Cortex of kidney (tissue), 1 donor: ENCODE measurements at places on chromosomes 7 and 10.

GRCh38 chr10:79491143-79491835 lies 21.0 kb upstream of the EIF5AL1 start:
- no peak for DNase-seq

DNA sequence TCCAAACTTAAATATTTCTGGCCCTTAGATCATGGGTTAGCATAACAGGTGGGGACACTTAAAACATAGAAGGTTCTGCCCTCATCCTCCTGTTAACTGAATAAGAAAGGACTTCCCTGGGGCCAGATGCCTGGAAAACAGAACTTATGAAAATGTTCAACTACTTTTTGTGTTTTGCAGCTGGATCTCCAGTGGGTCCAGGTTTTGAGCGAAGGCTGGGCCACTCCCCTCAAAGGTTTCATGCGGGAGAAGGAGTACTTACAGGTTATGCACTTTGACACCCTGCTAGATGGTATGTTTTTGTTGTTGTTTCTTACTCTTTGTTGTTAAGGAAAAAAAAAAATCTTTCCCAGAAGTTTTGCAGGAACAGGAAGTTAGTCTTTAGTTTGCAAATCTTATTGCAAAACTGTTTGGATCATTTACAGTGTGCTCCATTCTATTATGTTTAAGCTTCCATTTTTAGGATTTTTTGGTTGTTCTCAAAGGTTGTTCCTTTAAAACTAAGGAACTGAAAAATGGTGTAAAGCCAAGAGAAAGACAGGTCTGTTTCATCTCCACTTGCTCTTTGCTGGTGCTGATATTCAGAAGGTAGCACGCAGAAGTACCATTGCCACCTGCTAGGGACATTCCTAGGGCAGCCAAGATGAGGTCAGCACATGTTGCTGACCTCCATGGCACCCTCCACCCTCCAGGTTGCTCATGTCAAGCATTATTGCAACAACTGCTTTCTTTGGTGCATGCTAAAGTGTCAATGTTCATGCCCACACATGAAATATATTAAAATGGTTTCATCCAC lies 56.1 kb downstream of the PAPSS2 start:
- no peak for DNase-seq

- no peak for DNase-seq
Measured at GRCh38 chr7:141360803-141361202, 190.4 kb upstream of the AGK start.

DNA sequence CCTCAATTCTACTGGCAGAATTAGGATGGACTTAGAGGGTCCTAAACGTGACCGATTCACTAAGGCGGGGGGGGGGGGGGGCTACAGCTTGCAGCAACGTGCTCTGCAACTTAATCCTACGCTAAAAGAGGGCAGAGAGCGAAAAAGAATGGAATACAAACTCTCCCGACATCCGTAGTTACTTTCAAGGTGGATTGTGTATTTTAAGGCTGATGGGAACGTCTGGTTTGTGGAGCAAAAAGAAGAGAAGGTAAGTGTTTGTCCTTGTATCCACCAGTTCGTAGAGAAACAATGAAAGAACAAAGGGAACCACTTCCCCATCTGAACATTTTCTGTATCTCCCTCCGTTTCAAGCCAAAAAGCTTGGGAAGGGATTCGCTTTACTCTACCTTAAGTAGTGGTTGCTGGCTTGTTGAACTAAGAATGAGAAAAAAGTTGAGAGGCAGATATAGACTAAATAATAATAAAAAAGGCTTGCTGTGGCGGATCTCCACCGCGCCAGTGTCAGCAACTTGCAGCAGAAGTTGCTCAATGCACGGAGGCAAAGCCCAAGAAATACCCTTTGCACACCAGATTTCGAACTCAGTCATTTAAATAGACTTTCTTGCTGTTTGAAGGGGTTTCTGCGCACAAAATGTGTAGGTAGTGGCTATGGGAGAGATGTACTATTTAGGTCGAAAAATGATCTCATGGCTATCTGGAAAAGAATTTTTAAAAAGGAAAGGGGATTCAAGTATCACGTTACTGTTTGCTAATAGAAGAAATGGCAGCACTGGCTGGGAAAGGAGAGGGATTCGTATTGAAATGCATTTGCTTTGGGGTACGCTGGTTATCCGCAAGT lies 736 bp downstream of the SKIDA1 start:
- no peak for DNase-seq

DNA sequence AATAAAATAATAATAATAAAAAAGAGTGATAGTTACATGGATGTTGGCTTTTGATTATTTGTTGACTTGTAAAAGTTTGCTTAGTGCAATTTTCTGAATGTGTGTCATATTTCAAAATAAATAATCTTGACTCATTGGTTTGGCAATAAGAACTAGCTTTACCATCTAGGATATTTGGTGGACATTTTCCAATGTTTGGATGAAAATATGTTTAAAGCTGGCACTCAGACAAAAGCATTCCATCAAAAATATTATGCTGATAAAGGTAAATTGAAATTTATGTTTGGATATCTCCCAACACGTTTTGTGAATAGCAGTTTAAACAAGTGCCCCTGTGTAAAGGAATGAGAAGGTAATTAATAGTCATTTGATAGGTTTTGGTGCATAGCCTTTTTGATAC lies 62.5 kb upstream of the KCNMA1 start:
- DNase-seq = no peak

DNA sequence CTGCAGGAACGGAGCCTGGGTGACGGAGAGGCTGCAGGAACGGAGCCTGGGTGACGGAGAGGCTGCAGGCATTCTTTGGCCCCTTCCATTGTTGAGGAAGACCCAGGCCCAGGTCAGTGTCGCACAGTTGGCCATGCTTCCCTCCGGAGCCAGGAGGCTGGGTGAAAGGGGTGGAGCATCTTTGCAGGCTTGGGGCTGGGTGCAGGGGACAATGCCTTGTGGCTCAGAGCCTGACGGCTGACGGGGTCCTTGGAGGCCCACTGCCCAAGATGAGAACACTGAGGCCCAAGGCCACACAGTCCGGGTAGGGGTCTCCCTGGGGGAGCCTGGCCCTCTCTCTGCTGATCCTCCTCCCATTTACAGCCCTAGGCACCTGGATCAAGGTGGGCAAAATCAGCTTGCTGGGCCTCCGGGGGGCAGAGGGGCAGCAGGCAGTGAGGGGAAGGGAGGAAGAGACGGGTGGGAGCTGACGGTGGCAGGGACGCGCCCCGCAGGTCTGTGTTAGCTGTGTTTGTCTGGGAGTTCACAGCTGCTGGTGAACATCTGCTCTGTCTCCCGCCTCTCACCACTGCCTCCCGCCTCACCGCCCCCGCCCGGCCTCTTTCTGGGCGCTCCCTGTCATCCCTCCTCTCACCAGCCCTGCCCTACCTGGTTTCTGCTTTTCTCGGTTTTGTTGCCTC lies 30.6 kb upstream of the PCBD1 start:
- DNase-seq = no peak

- DNase-seq = no peak
Measured at GRCh38 chr10:101007915-101008822, 8.6 kb downstream of the LZTS2 start.

GRCh38 chr7:80428161-80429054 lies 83.5 kb downstream of the GNAT3 start:
- no peak for DNase-seq

DNA sequence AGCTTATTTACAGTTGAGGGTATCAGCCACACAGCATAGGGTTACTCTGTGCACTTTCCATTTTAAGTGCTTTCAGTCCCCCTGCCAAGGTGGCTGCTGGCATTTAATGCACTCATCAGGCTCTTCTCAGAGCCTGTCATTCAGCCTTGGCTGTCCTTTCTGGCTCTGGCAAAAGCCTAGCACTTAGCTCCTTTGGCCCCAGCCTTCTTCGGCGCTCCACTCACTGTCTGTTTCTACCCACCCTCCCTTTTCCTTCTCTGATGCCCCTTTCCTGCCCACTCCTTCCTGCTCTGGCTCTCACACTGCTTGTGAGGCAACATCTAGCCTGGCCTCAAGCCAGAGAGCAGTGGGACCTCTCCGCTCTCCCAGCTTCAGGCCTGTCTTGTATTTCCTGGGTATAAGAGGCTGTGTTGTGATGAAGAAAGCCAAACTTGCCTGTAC lies 60.2 kb downstream of the WIPF3 start:
- DNase-seq = no peak

DNA sequence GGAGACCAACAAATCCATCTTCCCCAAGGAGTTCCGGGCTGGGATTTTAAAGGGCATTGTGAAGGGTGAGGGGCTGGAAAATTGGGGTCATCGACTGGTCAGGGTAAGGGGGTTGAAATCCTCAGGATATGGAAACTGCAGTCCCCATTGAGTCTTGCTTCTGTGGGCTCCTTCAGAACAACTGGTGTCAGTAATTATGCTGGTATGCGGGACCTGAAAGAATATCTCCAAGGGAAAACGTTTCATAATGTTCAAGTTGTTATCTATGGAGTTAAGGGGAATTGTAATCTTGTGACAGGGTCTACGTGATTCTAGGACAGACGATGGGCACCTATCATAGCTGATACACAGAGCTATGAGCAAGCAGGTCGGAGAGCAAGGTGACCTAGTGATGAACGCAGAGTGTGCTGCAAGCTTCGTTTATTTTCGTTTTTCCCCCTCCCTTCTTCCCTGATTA lies 494 bp upstream of the RHBDD2 start:
- no peak for DNase-seq

- no peak for DNase-seq
Measured at GRCh38 chr7:38656968-38657367, 25.8 kb upstream of the AMPH start.

GRCh38 chr7:21383227-21384220 lies 44.4 kb upstream of the SP4 start:
- DNase-seq = no peak

GRCh38 chr10:50855015-50855414 lies 30.4 kb downstream of the A1CF start:
- no peak for DNase-seq

GRCh38 chr7:18200855-18201254 lies 173.2 kb upstream of the PRPS1L1 start:
- DNase-seq = no peak

- DNase-seq = no peak
Measured at GRCh38 chr10:113572520-113573290, 19.9 kb downstream of the HABP2 start.

- no peak for DNase-seq
Measured at GRCh38 chr7:156827587-156828203, 65.3 kb downstream of the LMBR1 start.

GRCh38 chr10:73875139-73875475 lies 752 bp upstream of the CAMK2G start:
- no peak for DNase-seq

DNA sequence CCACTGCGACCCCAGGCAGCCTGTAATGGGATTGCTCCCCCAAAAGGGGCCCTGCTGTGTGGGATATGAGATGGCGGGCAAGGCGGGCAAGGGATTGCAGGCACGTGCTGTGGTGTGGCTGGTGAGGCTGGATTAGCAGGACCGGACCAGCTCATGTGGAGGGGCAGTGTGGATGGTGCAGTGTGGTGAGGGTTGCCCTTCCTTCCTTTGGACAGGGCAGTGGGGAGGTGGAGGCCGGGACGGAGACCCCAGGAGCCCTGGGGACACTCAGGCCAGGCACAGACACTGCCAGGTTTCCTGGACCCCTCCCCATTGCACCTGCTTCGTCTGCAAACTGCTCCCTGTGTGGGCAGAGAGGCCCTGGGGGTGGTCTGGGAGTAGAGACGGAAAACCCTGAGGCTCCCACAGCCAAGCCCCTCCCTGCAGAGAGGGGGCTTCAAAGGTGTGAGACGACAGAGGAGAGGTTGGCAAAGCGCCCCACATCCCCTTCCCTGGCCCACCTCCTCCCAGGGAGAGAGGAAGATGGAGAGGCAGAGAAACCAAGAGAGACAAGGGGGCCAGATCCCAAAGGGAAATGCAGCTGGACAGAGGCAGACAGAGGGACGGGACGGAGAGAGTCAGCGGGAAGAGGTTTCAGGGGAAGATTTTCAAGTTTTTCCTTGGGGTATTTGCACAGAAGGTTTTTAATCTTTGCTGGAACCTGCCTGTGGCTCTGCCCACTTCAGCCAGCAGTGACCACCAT lies 89.2 kb downstream of the MICALL2 start:
- no peak for DNase-seq

GRCh38 chr7:104207348-104207730 lies 474 bp downstream of the ORC5 start:
- no peak for DNase-seq

- no peak for DNase-seq
Measured at GRCh38 chr7:108236681-108237415, 106.7 kb upstream of the LAMB4 start.

- no peak for DNase-seq
Measured at GRCh38 chr10:129135624-129136023, 331.4 kb upstream of the MGMT start.

DNA sequence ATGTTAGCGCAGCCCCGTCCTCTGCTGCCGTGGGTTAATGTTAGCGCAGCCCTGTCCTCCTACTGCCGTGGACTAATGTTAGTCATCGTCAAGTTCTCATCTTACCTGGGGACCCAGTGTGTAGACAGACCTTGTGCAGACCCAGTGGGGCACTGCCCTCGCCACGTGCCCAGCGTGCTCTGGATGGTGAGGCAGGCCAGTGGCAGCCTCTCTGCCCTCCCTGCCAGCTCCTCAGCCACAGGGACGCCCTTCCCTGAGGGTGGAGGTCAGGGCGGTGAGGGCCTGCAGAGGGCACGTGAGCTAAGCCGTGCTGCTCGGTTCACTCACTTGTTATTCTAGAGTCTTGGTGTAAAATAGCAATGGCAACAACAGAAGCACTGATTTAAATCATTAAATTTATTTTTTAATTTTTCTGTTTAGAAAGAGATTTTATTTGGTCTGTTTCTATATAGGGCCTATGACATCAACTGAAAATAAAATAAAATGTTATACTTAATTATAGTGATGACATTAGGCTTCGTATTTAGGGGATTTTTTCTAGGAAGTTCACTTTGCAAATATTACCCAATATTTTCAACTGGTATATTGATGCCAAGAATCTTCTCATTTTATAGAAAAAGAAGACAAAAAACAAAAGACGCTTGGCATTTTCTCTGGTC lies 48.4 kb downstream of the NKX6-2 start:
- no peak for DNase-seq

GRCh38 chr7:584122-584465 lies 64.4 kb upstream of the PDGFA start:
- DNase-seq = no peak

GRCh38 chr7:138223402-138223879 lies 147.2 kb downstream of the AKR1D1 start:
- no peak for DNase-seq

DNA sequence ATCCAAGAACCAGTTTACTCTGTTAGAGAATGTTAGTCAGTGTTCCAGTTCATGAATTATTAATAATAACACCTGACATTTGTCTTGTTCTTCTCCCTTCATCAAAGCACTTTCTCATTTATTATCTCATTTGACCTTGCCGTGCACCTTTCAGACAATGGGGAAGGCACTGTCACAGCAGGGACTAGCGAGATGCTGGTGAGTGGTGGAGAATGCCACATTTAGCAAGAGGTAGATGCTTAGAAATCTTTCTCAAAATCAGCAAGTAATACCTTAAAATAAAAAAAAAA lies 34.2 kb upstream of the XRCC2 start:
- no peak for DNase-seq
